Left ventricle myocardium inferior (tissue), 1 donor: ENCODE measurements at places on chromosomes 4 and X. TPM values are rescaled to one million over a fixed set of nuclear protein-coding genes. Genes with fewer than 3 reads are reported as not detected.

- no peak for DNase-seq
These were observed 343.7 kb downstream of the DHX15 start for GRCh38 chr4:24240655-24241054.

DNA sequence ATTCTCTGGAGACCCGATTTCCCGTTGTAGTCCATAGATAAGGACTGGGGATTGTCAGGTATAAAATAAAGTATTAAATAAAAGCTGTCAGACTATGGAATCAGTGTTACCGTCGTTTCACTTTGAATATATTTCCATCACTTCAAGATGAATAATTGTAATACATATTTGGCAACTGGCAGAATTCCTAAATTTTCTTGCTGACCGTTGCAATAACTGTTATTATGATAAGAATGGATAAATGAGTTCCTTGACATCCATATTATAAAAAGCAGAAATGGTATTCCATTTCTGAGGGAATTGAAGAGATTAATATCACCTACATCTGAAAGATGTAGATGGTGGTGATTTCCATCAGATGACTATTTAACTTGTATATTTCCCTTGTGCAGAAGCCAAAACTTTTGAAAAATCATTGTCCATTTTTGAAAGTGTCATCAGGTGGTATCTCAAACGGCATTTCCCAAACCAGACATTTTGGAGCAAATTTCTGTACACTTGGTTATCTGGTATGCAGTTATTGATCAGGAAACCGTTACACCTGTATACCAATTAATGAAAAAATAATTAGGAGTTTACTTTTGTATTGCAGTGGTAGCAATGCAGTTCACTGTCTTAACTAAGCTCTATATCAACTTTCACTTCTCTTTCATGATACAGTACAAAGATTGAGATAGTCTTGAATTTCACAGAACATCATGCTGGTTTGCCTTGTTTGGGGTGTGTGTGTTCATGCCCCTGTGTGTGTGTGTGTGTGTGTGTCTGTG lies 878.5 kb downstream of the PCDH18 start:
- no peak for DNase-seq

GRCh38 chrX:65407157-65407626 lies 127.4 kb downstream of the LAS1L start:
- DNase-seq: no peak

DNA sequence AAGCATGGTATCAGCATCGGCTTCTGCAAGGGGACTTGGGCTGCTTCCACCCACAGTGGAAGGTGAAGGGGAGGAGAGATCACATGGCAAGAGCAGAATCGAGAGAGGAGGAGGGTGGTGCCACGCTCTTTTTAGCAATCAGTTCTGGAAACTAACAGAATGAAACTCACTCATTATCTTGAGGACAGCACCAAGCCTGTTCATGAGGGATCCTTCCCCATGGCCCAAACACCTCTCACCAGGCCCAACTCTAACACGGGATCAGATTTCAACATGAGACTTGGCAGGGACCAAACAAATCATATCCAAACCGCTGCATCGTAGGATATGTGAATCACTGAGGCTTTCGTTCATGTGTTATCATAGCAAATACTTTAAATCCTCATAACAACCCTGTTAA lies 125.5 kb downstream of the GPC3 start:
- DNase-seq: no peak

- no peak for DNase-seq
These were observed 42.1 kb upstream of the USP46 start for GRCh38 chr4:52701207-52701606.

DNA sequence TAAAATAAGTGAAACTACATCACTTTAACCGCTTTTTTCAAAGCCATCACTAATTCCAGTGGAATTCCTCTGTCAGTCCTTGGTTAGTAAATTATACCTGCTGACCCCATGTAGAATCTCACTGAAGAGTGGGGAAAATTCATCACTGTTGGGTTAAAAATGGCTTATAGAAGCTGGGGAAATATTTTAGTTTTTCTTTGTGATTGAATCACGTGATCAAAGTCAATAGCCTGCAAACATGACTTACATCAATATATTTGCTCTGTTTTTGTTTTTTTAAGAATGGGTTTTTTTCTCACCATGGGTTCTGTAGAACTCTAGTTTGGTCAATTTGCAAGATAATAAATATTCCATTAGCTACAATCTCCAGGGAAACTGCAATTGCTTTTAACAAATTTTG lies 445.2 kb upstream of the FAM47C start:
- DNase-seq: no peak

DNA sequence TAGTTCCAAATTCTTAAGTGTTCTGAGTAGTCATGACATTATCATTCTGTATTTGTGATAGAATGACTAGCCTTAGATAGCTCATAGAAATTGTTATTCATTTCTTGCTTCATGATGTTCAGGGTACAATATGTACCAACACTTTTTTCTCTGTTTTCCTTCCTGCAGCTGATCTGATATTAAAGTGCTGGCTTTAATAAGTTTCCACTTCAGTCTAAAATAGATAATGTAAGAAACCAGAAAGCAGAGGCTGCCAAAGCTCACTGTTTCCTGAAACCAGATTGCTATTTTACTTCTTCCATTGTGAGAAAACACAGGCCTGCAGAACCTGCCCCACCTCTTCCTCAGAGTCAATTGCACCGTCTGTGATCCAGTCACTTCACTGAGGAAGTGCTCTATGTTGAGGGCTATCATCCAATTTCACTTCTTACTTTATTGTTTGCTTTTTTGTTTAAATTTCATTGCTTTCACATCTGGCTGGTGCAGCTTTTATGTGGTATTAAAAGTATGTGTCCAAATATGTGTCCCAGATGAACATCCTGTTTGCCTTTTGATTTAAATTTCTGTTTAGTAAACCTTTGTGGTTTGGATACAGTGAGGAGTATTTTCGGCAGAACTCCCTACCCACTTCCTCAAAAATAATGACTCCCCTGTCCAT lies 652.1 kb downstream of the ANKRD50 start:
- peak; percentile 34 for DNase-seq

DNA sequence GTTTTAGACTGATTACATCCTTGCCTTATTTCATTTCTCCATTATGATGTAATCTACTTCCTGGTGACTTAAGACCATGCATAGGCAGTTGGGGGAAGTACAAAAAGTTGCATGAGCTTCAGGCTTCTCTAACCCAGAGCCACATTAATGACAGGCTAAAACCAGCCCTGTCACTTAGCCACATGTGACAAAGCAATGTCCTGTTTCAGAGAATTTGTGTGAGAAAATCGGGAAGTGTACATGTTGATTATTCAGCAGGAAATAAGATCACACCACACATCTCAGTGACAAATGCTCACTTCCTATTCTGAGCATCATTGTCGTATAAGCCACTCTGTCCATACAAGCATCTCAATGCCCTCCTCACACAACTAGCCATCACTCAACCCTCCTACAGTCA lies 98.5 kb upstream of the MAGEB16 start:
- DNase-seq: no peak

GRCh38 chrX:34900691-34901090 lies 41.9 kb upstream of the FAM47B start:
- DNase-seq: no peak

DNA sequence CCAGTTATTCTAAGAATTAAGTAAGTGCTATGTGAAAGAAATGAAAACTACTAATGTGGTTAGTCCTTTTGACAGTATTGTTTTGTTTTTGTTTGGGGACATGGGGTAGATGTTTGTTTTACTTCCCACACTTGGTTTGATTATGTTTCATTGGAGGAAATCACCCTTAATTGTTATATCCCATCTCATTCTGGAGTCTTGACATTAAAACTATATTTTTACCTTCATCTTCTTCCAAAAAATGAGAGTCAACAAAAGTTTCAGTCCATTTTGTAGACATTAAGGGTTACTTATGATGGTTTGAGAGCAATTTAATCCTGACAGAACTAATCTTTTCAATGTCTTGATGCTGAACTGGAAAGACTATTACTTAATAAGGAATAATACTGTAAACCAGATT lies 108.7 kb downstream of the GPC3 start:
- no peak for DNase-seq

MGAT4D gene
- total RNA-seq: not detected

ZNF182 gene
- total RNA-seq: 3.2 TPM

SLC9B1 gene
- total RNA-seq: 0.55 TPM

FAM184B gene
- not detected for total RNA-seq

SUPT20HL2 gene
- not detected for total RNA-seq

C4orf36 gene
- 0.96 TPM for total RNA-seq

TDO2 gene
- total RNA-seq: not detected

CDKL2 gene
- 0.11 TPM for total RNA-seq

WDFY3 gene
- total RNA-seq: 48.7 TPM

FAM13A gene
- total RNA-seq: 16.9 TPM
